ENCODE measurements at places on chromosomes 6 and 20.

- no peak for DNase-seq
Observed at GRCh38 chr6:100463630-100464161, 1.0 kb downstream of the SIM1 start.

DNA sequence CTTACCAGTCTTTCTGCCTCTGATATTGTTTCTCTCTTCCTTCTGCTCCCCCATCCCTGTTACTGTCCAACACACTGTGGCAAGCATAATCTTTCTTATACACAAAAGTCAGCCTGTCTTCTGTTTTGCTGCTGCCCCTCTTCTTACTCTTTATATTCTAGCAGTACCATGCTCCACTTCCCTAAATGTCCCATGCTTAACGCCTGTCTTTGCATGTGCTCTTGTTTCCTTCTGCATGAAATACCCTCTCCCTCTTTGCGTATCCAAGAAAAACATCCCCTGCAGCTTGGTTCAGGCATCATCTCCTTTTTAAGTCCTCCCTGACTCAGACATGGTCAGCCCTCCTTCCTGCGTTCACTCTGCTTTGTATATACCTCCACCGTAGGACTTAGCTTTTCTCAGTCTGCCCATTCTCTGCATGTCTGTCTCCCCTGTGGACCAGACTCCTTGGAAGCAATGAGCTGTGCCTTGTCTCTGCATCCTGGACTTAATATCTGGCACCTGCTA lies 103.9 kb downstream of the CTNNBL1 start:
- no peak for DNase-seq

DNA sequence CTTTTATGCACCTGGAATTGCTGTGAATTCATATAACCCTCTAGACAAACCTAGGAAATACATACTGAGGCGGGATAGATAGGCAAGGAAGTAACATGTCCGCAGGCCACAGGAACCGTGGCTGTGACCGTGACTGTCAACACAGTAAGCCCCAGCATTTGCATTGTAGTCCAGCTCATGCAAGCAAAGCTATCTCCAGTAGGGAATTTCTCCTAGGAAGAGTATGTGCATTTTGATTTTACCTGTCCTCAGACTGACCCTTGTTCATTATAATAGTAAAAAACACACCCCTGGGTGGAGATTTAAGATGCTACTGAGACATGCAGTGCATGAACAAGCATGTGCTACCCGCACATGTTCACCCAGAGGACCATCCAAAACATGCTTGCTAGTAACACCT lies 30.5 kb upstream of the RIMS4 start:
- no peak for DNase-seq

DNA sequence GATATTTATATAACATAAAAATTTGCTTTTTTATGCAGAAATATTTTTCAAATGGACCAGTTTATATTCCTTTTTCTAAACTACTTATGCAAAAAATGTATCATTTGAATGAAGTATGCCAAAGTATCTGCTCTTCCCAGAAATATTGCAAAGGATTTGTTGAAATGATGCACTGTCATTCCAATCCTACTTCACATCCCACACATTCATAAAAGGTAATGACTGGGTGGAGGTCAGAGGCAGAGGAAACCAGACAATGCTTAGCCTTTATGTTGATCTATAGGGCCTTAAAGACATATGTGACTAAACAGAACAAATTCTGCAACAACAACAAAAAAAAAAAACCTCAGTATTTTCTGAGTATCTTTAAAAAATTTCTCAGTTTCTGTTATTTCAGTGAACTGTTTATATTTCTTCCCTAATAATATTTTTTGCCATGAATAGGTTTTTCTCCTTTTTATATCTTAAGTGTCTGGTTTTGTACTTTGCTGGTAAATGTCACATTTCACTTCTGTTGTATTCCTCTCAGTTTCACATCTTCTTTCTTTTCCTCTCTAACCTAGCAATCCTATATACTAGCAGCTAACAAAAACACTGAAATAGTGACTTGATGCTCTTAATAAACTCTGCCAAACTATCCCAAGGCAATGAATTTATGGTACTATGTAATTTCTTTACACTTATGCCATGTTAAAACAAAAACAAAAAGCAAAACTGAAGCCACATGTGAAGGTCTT lies 374.1 kb downstream of the BCKDHB start:
- DNase-seq, result no peak

GRCh38 chr20:3785240-3786125 lies 1.1 kb downstream of the CENPB start:
- DNase-seq, result no peak

- DNase-seq, result no peak
Observed at GRCh38 chr6:122984393-122984792, 11.6 kb upstream of the CLVS2 start.

DNA sequence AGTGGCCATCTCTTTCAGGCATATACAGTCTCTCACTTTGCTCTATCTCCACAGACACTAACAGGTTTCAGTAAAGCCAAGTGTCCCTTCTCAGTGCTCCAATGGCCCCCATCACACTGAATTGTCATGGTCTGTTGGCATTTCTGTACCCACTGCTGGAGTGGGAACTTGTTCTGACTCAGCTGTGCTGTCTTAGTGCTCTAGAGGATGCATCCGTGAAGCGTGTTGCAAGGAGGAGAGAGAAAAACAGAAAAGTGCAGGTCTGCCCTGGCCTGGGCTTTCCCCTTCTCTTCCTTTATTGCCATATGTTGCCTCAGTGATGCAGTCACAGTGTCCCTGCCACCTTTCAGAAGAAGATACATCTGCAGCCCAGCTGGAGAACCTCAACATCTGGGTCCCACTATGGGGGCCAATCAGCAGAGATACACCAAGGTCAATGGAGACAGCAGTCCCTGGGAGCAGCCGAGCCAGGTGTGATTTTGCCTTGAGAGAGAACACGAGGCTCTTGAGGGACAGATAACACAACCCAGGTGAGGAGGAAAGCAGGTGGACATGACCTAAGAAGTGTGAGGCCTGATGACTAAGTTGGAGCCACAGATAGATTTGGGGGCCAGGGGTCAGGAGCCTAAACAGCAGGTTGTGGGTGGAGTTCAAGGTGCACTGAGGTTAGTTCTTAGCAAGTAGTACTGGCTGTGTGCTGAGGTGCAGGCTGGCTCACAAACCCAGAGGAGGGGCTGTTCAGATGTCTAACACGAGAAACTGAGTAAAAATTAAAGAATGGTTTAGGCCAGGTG lies 5.6 kb upstream of the PLCG1 start:
- no peak for DNase-seq

DNA sequence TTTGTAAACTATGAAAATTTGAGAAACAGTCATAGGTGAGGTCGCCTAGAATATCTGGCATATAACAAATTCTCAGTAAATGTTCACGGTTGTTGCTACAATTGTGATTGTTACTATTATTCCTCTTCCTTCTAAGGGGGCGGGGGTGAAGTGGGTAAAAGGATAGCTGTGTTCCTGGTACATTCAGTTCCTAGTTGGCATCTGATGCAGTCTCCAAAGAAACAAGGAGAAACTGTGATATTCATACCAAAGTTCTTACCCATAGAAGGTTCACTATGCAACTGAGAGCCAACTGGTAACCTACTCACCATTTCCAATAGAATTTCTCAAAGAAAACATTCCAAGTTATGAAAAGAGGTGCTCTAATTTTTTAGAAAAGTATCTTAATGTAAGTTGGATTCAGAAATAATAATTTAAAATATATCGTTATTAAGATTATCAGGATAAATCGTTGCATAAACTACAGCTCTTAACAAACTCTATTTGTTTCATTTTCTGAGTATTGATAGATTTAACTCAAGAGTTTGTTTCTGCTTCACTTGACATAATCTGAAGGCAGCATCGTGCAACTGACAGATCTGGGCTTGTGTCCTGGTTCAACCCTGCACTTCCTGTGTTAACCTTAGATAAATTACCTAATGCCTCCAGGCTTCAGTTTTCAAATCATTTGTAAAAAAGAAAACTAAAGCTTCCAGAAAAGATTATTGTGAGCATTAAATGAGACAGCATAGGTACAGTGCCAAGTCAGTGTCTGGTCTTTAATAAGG lies 13.3 kb upstream of the MAP7 start:
- DNase-seq, result no peak

DNA sequence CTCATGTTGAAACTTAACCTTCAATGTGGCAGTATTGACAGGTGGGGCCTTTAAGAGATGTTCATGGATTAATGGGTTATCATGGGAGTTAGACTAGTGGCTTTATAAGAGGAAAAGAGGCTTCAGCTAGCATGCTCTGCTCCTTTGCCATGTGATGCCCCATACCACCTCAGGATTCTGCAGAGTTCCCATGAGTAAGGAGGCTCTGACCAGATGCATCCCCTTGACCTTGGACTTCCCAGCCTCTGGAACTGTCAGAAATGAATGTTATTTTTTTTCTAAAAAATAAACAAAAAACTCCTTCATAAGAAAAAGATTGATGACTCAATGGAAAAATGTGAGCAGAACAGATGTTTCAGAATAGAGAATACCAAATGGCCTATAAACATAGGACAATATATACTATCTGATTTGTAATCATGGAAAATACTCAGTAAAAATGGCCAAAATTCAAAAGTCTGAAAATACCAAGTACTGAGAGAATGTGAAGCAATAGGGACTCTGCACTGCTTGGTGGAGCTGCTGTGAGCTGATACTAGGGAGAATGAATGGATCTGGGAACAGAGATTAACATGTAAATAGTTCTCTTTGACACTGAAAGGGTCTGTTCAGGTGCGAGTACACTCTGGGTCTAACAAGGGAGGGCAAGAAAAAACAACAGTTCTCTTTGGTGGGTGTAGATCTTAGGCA lies 7.4 kb upstream of the TRIM39 start:
- no peak for DNase-seq

- no peak for DNase-seq
Observed at GRCh38 chr6:626236-626635, 30.7 kb downstream of the HUS1B start.
